NCI-H774 (cell line): ENCODE measurements at places on chromosomes 5 and 9.

DNA sequence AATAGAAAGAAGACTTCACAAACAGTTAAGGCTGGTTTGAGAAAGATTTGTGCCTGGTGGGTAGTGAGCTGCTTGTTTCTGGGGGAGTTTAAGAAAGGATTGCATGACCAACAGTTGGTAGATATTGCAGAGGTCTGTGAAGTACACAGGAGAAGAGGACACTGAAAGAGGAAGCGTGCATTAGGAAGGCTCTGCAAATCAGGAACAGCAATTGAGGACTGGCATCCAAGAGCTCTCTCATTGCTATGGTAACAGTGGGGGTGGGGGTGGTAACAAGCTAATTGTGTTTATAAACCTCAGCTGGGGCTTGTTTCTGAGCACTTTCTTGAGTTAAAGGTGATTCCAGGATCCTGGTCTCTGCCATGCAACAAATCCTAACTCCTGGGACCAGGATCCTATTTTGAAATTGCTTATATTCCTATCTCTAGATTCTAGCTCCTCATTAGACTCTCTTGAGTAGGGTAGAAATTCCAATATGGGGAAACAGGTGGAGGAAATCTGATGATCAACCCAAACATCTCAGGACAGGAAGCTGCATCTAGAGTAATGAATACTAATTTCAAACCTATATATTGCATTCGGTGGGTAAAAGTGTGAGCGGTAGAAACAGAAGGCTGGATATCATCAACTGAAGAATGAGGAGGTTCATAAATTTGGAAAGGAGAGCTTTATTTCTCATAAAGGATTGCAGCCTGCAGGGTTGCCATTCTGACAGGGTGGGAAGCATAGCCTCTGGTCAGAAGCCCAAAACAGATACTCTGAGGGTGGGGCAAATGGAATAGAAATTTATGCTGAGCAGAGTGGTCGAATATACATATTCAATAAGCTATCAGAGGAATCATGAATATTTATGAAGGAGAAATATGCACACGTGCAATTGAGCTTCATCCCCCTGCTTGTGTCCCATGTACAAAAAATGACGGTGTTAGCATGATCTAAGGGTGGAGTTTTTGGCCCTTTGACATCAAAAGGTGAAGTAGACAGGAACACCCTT is 79.4 kb downstream of the PTTG1 start:
- no peak for DNase-seq

DNA sequence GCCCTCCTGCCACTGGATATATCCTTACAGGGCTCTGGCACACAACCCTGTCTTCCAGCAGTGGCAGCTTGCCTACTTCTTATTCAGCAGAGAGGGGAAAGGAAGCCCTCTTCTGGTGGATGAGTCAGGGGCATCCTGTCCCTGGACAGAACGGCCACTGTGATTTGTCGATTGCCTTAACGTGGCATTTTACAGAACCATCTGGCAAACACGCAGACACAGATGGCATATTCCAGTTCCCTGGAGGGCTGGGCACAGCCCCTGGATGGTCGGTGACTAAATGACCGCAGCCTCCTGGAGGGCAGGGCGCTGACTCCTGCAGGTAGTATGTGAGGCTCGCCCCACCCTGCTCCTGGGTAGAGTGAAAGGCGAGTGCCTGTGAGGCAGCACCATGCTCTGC is 62.1 kb downstream of the DCP2 start:
- DNase-seq: no peak

DNA sequence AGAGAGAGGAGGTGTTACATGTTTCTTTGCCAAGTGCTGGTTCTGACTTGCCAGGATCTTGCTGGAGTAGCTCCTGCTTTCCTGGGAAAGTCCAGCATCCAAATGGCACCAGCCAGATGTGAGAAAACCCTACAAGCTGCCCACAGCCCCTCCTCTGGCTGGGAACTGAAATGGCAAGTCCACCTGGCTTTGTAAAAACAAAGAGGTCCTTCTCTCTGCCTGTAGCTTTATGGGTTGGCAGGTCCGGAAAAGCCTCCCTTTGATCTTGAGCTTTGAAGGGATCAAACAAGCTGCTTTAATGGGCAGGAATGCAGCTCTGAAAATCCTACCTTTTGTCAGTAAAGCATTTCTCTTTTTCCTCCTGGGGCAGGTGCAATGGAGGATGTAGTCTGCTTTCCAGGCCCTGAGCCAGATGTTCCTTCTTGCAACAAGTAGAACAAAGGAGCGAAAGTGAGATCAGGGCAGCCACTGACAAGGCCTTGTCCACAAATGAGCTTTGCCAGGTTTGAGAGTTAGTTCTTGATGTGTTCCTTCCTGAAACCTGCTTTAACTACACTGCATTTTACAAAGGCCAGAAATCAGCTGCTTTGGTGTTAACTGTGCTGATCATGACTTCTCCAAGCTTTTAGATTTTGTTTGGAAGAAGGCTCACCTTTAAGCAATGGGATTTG is 456.7 kb downstream of the ZNF608 start:
- peak; percentile 14 for DNase-seq

GRCh38 chr5:122346897-122347581 is 35.0 kb downstream of the SNCAIP start:
- no peak for DNase-seq

GRCh38 chr9:109828254-109828653 is 48.3 kb downstream of the PALM2AKAP2 start:
- DNase-seq: no peak
